Amniotic stem cell (primary cell): ENCODE measurements at places on chromosomes 2 and 18.

DNA sequence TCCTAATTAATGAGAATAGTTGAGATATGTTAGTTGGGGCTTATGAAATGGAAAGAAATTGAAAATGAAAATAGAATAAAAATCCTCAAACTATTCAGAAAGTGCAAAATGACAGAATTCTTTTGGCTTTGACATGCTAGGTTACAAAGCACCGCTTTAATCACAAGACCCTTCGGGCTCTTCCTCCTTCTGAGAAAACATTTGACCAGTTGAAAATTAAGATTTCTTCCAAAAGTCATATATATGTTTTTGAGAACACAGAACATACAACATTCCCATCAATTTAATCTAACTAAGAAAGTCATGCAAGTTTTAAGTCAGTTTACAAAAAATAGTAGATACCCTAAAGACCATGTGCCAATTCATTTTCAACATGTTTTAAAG, 2.2 kb upstream of the SLC40A1 start:
- DNase-seq, result no peak

GRCh38 chr2:181782660-181783059, 102.3 kb upstream of the NEUROD1 start:
- DNase-seq, result no peak

DNA sequence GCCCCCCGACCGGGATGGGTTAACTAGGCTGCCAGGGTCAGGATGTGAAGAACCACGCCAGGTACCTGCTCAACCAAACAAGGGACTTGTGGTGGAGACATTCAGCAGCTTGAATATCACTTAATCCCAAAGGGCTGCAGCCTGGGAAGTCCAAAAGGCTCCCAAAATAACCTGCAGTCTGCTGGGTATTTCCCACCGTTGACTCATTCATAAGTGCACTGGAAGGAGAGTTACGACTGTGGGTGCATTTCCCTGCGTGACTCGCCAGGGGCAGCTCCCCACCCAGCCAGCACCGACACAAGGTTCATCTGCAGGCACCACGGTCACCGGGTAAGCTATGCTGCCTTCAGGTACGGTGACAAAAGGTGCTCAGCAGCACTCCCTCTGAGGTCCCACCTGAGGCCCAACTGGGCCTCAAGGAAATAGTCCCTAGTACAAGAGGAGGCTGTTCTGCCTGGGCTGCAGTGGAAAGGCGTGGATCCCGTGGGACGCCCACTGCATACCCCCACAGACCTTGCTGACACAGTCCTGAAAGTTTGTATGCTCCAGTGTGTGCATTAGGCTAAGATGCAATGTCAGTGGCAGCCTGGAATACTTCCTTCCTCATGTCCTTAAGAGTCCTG, 86.5 kb downstream of the UXS1 start:
- no peak for DNase-seq

GRCh38 chr2:487186-488079, 189.8 kb downstream of the TMEM18 start:
- DNase-seq, result no peak

GRCh38 chr2:2575870-2576386, 244.9 kb upstream of the MYT1L start:
- no peak for DNase-seq
